ENCODE measurements at places on chromosomes 3 and 15. TPM values are rescaled to one million over a fixed set of nuclear protein-coding genes. Genes with fewer than 3 reads are reported as not detected.

GRCh38 chr3:69121950-69122349 lies 445 bp downstream of the LMOD3 start:
- DNase-seq: peak; percentile 17

DNA sequence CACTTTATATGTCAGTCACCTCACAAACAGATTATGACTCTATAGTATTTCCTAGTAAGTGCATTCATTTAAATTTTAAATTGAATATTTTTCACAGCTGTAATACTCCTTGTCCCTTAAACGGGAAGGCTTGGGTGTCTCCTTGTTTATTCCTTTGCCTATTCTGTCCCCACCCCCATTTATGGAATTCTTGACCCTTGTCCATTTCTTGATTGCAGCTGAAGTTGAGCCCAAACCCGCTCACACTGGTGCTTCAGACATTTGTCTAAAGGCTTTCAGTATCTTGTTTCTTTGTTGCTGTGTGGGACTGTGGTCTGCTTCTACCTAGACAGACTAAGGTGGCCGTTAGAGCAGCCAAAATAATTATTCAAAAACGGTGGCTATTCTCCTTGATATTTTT lies 449.7 kb downstream of the FOXP1 start:
- DNase-seq: no peak

DNA sequence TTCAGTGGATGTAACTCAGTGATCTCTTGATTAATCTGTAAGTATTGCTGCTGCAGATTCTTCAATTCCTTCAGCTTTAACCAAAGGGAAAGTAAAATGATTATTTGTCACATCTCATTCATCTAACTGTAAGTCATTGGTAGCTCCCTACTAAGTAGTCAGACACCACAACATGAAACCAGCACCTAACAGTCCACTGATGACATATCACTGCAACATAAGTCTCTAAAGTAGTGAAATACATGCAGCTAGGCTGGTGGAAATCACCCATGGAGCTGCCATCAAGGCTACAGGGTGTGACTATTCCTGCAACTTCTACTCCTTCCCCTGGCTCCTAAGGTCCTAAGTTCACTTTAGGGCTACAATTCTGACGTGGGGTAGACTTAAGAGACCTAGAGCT lies 21.1 kb upstream of the HCLS1 start:
- no peak for DNase-seq

DNA sequence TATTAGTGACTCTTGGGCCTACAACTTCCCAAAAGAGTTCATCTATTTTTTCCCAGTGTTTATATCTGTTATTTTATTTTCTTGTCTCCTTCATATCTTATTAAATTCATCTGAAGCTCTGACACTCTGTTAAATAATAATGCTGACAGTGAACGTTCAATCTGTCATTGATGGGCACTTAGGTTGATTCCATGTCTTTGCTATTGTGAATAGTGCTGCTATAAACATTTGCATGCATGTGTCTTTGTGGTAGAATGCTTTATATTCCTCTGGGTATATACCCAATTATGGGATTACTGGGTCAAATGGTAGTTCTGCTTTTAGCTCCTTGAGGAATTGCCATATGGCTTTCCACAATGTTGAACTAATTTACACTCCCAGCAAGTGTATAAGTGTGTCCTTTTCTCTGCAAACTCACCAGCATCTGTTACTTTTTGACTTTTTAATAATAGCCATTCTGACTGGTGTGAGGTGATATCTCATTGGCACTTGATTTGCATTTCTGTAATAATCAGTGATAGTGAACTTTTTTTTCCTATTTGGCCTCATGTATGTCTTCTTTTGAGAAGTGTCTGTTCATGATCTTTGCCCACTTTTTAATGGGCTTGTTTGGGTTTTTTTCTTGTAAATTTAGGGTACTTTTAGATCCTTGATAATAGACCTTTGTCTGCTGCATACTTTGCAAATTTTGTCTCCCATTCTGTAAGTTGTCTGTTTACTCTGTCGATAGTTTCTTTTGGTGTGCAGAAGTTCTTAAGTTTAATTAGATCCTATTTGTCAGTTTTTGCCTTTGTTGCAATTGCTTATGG lies 122.5 kb downstream of the LEKR1 start:
- no peak for DNase-seq

GRCh38 chr3:190568036-190568435 lies 54.2 kb downstream of the IL1RAP start:
- no peak for DNase-seq

DNA sequence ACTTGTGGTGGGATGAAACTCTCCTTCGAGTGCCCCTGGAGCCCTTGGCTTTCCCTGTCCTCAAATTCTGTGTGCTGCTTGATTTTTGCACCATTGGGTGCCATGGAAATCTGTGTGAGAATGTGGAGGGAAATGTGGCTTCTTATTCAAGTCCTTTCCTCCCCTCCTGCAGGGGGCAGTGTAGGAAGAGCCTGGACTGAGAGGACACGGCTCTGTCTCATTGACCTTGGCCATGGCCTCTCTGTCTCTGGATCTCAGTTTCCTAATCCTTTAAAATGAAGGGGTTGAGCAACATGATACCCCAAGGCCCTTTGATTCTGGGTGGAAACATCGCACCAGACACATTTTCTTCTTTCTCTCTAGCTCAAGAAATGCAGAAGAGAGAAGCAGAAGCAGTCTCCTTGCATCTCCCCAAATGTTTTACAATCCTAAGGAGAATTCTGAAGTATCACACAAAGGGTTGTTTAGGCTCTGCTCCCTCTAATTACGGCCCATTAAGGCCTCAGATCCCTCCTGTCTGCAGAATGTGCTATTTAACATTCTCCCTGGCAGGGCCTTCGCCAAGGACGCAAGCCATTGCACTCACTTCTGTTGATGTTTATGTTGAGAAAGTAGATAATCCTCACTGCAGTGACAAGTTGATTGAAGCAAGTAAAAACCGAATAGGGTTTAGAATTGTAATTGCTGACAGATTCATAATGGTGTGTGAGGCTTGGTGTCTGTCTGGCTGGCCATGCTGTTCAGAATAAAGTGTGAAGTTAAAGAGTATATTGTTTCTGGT lies 169.1 kb downstream of the TPRG1 start:
- DNase-seq: no peak

- peak; percentile 59 for DNase-seq
These were observed 63.7 kb downstream of the SLC30A4 start for GRCh38 chr15:45458746-45459403.

DNA sequence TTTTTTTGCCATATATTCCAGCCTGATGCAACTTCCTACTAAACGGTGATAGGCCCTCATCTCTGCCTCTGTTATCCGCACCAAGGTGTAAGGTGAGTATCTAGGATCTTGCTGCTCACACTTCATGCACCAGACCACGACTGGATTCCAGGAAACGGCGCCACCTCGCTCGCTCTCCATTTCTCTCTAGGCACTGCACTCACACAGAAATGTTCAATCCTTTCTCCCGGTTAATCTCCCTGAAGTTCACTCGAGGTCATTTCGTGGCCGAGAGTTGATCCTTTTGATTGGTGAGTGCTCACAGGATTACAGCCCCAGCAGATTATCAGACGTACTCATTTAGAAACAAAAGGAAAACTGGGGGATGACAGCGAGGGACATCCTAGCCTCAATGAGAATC lies 28.1 kb downstream of the MCF2L2 start:
- no peak for DNase-seq

- DNase-seq: no peak
These were observed 26.8 kb downstream of the SLC6A6 start for GRCh38 chr3:14429237-14429636.

- DNase-seq: no peak
These were observed 27.4 kb upstream of the NOX5 start for GRCh38 chr15:68987120-68987519.

GRCh38 chr3:100426067-100426682 lies 24.8 kb downstream of the LNP1 start:
- no peak for DNase-seq

DNA sequence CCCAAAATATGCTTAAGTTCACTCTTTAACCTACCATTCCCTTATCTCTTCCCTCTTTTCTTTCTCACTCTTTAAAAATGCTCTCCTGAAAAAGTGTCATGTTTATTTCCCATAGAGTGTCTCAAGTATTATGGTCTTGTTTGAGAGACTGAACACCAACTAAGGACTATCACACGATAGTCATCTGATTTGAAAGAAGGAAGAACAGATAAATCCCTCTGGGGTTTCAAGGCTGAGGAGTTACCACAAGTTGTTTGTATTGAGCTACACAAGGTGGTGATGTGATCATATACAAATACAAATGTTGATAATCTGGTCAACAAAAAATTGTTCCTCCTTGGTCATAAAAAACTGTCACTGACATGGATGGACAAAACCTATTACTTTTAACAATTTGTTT lies 13.8 kb downstream of the MEIS2 start:
- no peak for DNase-seq

- DNase-seq: peak; percentile 43
These were observed 1.6 kb upstream of the PPM1L start for GRCh38 chr3:160754371-160754854.

- no peak for DNase-seq
These were observed 211.2 kb upstream of the STRIT1 start for GRCh38 chr3:155504682-155505081.

DNA sequence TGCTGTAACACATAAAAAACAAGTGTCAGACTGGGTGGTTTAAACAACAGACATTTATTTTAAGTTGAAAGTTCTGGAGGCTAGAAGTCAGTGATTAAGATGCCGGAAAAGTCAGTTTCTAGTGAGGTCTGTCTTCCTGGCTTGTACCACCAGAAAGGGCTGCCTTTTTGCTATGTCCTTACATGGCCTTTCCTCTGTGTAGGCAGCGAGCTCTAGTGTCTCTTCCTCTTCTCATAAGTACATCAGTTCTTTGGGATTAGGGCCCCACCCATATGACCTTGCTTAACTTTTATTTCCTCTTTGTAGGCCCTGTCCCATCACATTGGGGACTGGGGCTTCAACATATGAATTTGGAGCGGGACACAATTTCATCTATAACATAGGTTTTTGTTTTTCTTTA lies 128.0 kb downstream of the BBX start:
- DNase-seq: no peak

GRCh38 chr3:67647390-67647878 lies 7.0 kb downstream of the SUCLG2 start:
- peak; percentile 86 for DNase-seq

DNA sequence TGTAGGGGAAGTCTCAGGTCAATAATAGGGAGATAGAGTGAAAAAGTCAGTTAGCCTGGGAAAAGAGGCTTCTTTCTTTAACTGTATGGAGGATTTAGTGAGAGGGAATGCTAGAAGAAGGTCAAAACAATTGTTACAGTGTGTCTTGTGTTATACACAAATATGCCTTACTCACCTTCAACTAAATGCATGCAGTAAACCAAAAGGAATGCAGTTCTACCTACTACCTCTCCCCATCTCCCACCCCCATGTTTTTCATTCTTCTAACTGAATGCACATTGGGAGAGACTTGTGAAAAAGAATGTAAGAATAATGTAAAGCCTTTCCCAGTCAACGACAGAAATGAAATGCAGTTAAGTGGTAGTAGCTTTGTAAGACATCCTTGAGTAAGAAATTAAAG lies 33.8 kb downstream of the CCDC66 start:
- no peak for DNase-seq

DNA sequence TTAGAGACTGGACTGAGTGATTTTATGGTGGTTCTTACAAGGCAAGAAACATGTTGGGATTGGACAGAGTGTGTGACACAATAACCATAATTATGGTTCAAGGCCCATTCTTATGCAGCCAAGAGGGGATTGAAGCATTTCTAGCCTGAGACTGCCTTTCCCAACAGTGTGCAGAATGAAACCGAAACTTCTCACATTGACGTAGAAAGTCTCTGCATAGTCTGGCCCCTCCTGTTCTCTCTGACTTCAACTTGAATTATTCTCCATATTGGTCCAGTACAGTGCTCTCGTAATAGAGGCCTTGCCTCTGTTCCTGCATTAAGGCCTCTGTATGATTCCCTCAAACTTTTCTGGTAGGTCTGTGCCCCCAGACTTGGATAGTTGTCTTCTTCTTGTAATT lies 138.3 kb downstream of the DIPK2A start:
- no peak for DNase-seq

GRCh38 chr3:165389064-165389463 lies 192.9 kb upstream of the SLITRK3 start:
- DNase-seq: no peak

- no peak for DNase-seq
These were observed 425 bp upstream of the FYTTD1 start for GRCh38 chr3:197749315-197749600.

DNA sequence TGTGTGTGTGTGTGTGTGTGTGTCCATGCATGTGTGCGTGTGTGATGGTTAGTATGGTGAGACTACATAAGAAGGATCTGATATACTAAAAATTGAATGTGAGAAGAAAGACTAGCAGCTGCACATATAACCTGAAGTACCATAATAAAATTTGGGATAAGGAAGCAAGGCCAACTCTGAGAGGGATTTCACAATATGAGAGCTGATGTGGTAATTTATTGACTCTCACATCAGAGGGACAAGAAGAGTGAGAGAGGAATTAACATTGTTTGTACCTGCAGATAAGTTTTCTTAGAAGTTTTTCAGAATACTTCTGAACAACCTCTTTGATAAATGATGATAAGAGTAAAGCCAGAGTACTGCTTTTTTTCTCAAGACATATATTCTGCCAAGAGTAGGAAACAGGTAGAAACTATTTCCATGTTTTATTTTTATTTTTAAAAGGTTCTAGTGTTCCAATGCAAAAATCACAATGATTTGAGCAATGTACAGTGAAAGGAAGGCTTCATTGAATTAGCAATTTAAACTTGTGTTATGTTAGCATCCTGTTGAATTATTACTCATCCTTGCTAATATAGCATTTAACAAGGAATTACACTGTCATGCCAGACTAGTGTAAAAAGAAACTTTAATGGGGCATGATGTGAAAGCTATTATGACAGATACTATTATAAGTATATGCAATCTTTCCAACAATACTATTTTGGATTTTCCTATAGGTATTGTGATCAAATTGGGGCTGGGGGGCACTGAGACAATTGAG lies 415.5 kb upstream of the ARPP21 start:
- no peak for DNase-seq

DNA sequence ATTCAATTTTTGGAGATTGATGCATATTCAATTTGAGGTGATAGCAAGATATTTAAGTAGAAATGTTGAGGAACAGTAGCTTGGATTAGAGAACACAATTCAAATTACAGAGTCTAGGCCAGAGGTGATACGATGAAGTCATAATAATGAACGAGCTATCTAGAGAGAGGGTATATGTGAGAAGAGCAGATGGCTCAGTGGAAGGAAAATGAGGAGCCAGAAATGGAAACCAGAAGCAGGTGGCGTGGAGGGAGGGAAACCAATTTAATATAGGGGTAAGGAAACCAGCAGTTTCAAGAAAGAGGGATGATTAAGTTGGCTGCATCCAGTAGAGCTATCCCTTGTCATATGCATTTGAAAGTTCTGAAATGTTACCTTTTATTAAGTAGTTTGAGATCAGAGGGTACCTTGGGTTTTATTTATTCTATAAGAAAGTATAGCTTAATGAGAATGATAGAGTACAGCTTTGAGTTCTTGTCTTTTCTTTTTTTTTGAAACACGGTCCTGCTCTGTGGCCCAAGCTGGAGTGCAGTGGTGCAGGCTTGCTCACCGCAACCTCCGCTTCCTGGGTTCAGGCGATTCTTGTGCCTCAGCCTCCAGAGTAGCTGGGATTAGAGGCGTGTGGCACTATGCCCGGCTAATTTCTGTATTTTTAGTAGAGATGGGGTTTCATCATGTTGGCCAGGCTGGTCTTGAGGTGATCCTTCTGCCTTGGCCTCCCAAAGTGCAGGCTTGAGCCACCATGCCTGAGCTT lies 22.1 kb downstream of the NCK1 start:
- no peak for DNase-seq

- no peak for DNase-seq
These were observed 208.4 kb upstream of the TLE3 start for GRCh38 chr15:70306081-70306480.

Gene CCR5
- not detected for total RNA-seq

Gene RPUSD2
- 7.4 TPM for total RNA-seq

Gene TLR9
- not detected for total RNA-seq

Gene GP5
- under 0.01 TPM for total RNA-seq

Gene ARPP21
- not detected for total RNA-seq
